ENCODE measurements at places on chromosomes 7 and 10.

GRCh38 chr7:54483523-54483922 lies 58.7 kb upstream of the VSTM2A start:
- no peak overlapping the region for H3K4me3 ChIP-seq
- H3K27me3 ChIP-seq: no peaks in the 10 kb centered on the region
- H3K4me1 ChIP-seq: no peaks in the 10 kb centered on the region
- H3K36me3 ChIP-seq: no peaks in the 10 kb centered on the region

- H3K4me1 ChIP-seq: peaks cover 4% of the 10 kb centered on the region
- no peak overlapping the region for H3K27ac ChIP-seq
- DNase-seq: no peak
- no peaks in the 10 kb centered on the region for H3K27me3 ChIP-seq
- H3K36me3 ChIP-seq: no peaks in the 10 kb centered on the region
These were observed 24.8 kb downstream of the CCSER2 start for GRCh38 chr10:84353052-84353803.

DNA sequence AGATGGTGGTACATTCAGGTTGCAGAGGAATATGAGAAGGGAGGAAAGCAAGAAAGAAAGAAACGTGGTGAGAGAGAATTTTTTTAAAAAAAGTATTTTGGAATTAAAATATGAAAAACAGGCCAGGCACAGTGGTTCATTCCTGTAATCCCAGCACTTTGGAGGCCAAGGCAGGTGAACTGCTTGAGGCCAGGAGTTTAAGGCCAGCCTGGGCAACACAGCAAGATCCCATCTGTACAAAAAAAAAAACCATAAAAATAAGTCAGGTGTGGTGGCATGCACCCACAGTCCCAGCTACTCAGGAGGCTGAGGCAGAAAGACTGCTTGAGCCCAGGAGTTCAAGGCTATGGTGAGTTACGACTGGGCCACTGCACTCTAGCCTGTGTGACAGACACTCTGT lies 112.1 kb downstream of the PARD3 start:
- peaks cover 53% of the 10 kb centered on the region for H3K4me1 ChIP-seq
- H3K27ac ChIP-seq: peak overlapping the region; percentile 39
- no peaks in the 10 kb centered on the region for H3K36me3 ChIP-seq
- no peak overlapping the region for H3K4me3 ChIP-seq
- no peak for DNase-seq

DNA sequence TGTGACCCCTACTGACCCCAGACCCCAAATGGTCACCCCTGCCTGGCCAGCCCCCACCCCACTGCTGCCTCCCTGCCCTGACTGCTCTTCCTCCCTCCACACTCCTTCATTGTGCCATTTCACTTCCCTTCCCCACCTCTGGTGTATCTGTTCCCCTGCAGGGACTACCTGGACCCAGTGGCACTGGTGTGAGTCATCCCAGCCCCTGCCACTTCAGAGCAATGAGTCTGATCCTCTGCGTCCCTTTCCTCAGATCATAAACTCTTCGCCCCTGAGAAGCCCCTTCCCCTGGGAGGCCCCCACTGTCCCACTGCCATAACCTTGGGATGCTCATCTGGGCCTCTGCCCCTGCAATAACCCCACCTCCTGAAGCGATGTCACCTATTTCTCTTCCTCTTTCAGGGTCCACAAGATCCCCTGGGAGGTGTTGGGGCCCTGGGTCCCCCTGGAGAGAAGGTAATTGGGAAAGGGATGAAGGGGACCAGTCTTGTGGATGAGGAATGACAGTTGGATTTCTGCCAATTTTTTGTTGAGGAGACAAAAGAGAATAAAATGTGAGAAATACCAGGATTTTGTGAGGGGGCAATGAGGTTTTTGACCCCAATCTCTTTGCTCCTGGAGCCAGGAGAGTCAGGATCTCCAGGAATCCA lies 19.1 kb upstream of the VOPP1 start:
- H3K27me3 ChIP-seq: no peaks in the 10 kb centered on the region
- no peak overlapping the region for H3K4me3 ChIP-seq
- no peak overlapping the region for H3K27ac ChIP-seq

DNA sequence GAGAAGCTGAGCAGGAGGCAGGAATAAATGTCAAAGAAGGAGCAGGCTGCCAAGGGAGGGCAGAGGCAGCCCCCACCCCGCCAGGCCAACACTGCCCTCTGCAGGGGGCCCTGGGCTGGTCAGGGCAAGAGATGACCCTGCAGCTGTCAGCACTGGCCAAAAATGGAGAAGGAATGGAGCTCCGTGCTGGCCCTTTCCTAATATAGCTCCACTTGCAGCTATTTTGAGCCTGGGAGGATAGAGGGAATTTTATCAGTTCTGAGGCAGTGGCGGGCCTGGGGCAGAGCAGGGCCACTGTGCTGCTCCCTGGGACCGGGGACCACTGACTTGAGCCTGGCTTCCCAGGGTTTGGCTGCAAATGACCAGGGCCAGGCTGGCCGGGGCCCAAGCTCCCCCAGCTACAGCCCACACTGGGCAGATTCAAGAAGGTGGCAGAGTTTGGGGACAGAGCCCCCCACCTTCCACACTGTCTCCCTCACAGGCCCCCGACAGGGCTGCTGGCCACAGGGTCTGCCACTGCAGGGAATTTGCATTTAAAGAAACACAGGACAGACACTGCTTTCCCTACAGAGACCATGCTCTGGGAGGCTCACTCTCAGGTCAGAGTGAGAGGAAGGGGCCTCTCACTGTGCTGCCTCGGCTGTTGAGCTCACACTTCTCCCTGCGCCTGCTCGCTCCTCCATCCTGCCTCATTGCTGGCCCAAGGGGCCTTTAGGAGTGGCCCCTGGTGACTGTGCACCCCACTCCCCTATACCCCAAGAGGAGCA lies 16.2 kb downstream of the LDB3 start:
- peaks cover 27% of the 10 kb centered on the region for H3K36me3 ChIP-seq
- DNase-seq: no peak
- H3K27ac ChIP-seq: peak overlapping the region; percentile 78
- H3K27me3 ChIP-seq: no peaks in the 10 kb centered on the region
- H3K4me1 ChIP-seq: peaks cover 71% of the 10 kb centered on the region

- H3K4me1 ChIP-seq: no peaks in the 10 kb centered on the region
- peak; percentile 47 for DNase-seq
- H3K27me3 ChIP-seq: no peaks in the 10 kb centered on the region
- H3K36me3 ChIP-seq: no peaks in the 10 kb centered on the region
- H3K27ac ChIP-seq: no peak overlapping the region
These were observed 308.4 kb downstream of the RPS24 start for GRCh38 chr10:78341953-78342614.

- no peaks in the 10 kb centered on the region for H3K36me3 ChIP-seq
- H3K27ac ChIP-seq: peak overlapping the region; percentile 91
- no peaks in the 10 kb centered on the region for H3K27me3 ChIP-seq
- H3K4me3 ChIP-seq: peak overlapping the region; percentile 48
- peak; percentile 56 for DNase-seq
These were observed 47.6 kb upstream of the ITGB1 start for GRCh38 chr10:33005322-33006301.

DNA sequence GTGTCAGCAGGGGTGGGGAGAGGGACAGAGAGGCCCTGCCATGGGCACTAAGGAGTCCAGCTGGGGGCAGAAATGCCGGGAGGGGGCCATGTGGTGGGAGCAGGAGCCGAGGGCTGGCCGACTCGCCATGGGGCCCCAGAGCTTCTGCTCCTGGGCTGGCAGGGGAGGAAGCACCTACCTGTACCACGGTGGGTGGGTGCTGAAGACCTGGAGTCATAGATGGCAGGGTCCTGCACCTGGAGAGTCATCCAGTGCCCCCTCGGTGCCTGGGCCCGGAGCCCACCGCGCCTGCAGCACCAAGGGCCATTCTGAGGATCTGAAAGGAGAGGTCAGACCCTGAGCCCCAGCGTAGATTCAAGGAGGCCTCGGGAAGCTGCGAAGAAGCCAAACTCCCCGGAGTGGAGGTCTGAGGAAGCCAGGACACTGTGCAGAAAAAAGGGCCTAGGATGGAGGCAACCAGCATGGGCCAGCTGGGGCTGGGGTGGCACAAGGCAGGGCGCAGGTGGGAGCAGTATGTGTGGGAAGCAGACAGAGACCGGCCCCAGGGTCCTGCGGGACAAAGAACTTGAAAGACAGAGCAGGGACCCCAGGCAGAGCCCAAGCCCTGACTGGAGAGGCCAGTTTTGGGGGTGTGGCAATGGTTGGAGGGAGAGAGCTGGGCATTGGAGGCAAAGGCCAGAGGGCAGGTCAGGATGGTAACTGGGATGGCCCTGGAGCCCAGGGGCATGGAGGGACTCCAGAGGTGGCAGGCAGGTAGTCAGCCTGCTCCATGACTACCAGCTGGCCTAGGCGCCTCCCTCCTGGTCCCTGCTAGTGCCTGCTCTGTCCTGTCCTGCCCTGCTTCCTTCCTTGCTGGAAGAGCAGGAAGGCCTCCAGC lies 26.7 kb upstream of the SMARCD3 start:
- DNase-seq: no peak
- H3K27me3 ChIP-seq: no peaks in the 10 kb centered on the region
- H3K36me3 ChIP-seq: no peaks in the 10 kb centered on the region
- H3K4me1 ChIP-seq: peaks cover 25% of the 10 kb centered on the region

DNA sequence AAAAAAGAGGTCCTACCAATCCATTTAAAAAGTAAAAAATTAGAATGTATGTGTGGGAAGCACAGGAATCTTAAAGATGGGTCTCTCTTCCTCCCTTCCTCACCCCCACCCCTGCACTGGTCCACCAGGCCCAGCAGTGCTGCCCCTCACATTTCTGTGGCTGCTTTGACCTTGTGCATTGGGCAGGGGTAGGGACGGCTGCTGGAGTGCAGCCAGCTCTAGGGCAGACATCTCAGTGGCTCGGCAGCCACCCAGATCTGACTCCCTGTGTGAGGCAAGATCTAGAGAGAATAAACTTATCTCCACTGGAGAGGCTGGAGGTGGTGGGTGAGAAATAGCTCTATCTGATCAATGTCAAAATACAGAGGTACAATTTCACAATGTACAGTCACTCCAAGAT lies 6.7 kb downstream of the FAM180A start:
- peaks cover 36% of the 10 kb centered on the region for H3K4me1 ChIP-seq
- H3K27me3 ChIP-seq: no peaks in the 10 kb centered on the region
- H3K27ac ChIP-seq: peak overlapping the region; percentile 37
- H3K36me3 ChIP-seq: peaks cover 10% of the 10 kb centered on the region
- DNase-seq: no peak

DNA sequence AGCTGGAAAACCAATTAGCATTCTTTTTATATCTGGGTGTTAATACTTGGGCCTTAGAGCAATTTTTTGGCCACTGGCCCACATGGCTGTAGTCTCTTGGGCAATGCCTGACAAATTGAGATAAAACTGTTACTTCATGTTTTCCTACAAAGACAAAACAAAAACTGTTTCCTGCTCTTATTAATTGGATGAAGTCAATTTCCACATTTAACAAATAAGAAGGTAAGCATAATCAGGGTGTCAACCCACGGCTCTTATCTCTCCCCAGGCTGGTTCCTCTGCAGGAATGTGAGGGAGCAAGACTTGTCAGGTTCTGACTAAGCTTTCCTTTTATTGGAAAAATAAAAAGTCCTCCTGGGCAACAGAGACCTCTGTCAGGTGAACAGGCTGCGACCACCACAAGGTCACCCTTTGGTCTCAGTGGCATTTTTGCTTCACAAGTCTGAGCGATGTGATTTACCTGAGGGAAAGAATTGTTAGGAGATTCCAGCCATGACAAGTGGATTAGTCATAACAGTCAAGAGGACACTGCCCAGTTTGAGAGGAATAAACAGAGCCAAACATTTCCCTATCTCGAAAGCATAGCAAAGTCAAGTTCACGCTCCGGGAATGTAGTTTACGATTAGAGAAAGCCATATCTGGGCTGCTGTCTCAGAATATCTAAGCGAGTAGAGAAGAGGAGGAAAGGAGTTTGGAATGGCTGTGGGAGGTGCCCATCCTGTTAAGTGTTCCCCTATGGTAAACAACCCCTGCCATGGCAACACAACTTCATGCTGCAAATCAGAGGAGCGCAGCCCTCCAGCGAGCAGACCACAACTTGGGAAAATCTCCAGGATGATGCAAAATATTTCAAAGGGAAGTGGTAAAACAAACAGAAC lies 144.4 kb downstream of the TES start:
- H3K4me1 ChIP-seq: peaks cover 48% of the 10 kb centered on the region
- peak overlapping the region; percentile 88 for H3K27ac ChIP-seq
- no peaks in the 10 kb centered on the region for H3K27me3 ChIP-seq
- DNase-seq: peak; percentile 86

- H3K36me3 ChIP-seq: no peaks in the 10 kb centered on the region
- H3K27me3 ChIP-seq: no peaks in the 10 kb centered on the region
- no peak for DNase-seq
- no peak overlapping the region for H3K4me3 ChIP-seq
These were observed 390.1 kb downstream of the NXPH1 start for GRCh38 chr7:8823486-8823885.

GRCh38 chr7:30405179-30405578 lies 73.4 kb downstream of the NOD1 start:
- H3K36me3 ChIP-seq: peaks cover 3% of the 10 kb centered on the region

DNA sequence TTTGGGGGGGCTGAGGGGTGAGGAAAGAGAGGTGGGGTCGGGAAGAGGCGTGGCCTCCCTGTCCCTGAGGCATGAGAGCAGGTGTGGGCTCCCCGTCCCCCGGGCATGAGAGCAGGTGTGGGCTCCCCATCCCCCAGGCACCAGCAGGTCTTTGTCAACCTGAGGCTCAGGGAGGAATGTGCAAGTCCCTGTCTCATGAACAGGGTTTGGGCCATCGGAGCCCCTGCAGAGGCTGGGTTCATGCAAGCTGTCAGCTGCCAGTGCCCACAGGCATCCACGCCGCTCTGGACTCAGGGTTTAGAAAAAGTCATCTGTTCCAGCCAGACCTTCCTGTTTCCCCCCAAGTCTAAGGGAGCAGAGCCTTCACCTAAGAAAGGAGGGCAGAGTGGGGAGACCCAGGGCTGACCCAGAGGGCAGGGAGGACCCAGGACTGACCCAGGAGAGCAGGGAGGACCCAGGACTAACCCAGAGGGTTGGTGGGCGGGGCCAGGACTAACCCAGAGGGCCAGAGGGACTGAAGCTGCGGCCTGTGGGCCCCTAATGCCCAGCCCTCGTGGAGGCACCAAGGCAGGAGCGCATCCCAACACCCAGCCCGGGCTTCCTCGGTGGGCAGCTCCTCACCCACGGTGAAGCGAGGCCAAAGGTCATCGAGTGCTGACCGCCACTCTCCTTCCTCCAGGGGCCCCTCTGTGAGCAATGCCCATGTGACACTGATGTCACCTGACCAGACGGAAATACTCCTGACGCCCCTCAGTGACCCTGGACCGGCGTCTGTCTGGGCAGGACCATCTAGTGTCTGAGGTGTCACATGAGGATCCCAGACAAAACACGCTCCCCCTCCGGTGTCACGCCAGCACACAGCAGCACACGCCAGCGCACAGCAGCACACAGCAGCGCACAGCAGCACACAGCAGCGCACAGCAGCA lies 28.9 kb upstream of the GPR146 start:
- H3K36me3 ChIP-seq: peaks cover 5% of the 10 kb centered on the region
- DNase-seq: no peak
- H3K27ac ChIP-seq: no peak overlapping the region
- no peaks in the 10 kb centered on the region for H3K4me1 ChIP-seq
- no peak overlapping the region for H3K4me3 ChIP-seq
- no peaks in the 10 kb centered on the region for H3K27me3 ChIP-seq

DNA sequence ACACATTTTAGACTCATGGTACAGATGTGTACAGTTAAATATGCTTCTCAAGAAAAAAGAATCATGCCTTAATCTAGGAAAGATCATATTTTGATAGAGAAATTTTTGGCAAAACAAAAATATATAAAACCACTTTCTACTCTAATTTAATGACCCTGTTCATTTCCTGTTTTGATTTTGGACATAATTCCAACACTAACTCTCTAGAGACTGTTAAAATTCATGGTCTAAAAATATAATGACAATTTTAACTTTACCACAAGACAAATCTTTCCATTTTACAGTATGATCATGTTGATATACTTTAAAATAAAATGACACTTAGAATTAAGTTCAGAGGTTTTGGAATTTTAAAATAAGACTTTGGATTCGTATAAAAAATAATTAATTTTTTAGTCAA lies 45.2 kb downstream of the PRKG1 start:
- DNase-seq: no peak
- H3K36me3 ChIP-seq: no peaks in the 10 kb centered on the region
- H3K27ac ChIP-seq: peak overlapping the region; percentile 37
- H3K27me3 ChIP-seq: no peaks in the 10 kb centered on the region
- no peak overlapping the region for H3K4me3 ChIP-seq
